ENCODE measurements at places on chromosomes 7 and 10.

- DNase-seq: no peak
Observed at GRCh38 chr10:1947464-1948003, 210.2 kb upstream of the ADARB2 start.

DNA sequence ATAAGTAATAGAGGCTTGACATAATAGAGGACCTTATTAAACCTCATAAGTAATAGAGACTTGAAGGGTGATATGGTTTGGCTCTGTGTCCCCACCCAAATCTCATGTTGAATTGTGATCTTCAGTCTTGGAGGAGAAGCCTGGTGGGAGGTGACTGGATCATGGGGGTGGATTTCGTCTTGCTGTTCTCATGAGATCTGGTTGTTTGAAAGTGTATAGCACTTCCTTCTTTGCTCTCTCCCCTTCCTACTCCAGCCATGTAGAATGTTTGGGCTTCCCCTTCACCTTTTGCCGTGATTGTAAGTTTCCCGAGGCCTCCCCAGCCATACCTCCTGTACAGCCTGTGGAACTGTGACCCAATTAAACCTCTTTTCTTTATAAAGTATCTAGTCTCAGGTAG, 8.6 kb downstream of the KIFBP start:
- no peak for DNase-seq

GRCh38 chr10:278707-279106, 143.5 kb downstream of the ZMYND11 start:
- no peak for DNase-seq

GRCh38 chr10:29634105-29634504, 666 bp downstream of the SVIL start:
- DNase-seq: no peak

All from naive thymus-derived CD4-positive, alpha-beta T cell (primary cell).